ENCODE measurements at places on chromosomes 2 and 18. TPM values are rescaled to one million over a fixed set of nuclear protein-coding genes. Genes with fewer than 3 reads are reported as not detected.

CHRND gene
- not detected for total RNA-seq

FARP2 gene
- 45.3 TPM for total RNA-seq

GRCh38 chr18:47168913-47169312 is 7.3 kb downstream of the IER3IP1 start:
- DNase-seq, result no peak

DNA sequence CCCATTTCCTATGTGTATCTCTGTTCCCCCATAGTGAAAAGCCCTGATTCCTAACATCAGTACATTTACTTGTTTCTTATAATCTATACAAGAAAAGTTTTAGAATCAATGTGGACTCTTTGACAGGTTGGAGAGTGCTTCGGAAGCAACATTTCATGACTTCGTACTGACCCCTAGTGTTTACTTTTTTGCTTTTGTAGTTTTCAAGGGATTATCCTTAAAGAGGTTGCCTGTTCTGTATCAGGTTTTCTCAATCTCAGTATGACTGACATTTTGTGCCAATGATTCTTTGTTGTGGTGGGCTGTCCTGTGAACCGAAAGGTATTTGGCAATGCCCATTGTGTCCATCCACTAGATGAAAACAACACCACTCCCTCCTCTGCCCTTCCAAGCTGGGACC is 43.3 kb upstream of the SERPINB2 start:
- peak; percentile 36 for DNase-seq

GRCh38 chr18:27763341-27763740 is 413.6 kb downstream of the CDH2 start:
- no peak for DNase-seq

GRCh38 chr2:45224993-45225380 is 215.7 kb upstream of the SIX2 start:
- no peak for DNase-seq
